ENCODE measurements at places on chromosomes 13 and 19.

GRCh38 chr19:21940684-21941083 lies 70.1 kb downstream of the ZNF208 start:
- no peak for DNase-seq

- DNase-seq: no peak
These were observed 1081.9 kb downstream of the SLITRK1 start for GRCh38 chr13:82800391-82800790.

DNA sequence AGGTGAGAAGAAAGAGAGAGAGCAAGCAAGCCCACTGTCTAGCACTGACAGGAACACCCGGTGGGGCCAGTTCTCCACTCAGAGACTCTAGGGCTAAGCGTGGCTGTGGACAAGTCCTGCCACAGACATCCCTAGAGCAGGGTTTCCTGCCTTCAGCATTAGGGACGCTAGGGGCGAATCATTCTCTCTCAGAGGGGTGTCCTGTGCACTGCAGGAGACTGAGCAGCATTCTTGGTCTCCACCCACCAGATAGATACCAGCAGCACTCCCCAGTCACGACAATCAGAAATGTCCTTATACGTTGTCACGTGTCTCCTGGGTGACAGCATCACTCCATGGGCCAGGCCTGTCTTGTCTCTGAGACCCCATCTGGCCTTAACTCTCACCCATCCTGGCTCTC lies 1.5 kb downstream of the OR10H1 start:
- DNase-seq: no peak

DNA sequence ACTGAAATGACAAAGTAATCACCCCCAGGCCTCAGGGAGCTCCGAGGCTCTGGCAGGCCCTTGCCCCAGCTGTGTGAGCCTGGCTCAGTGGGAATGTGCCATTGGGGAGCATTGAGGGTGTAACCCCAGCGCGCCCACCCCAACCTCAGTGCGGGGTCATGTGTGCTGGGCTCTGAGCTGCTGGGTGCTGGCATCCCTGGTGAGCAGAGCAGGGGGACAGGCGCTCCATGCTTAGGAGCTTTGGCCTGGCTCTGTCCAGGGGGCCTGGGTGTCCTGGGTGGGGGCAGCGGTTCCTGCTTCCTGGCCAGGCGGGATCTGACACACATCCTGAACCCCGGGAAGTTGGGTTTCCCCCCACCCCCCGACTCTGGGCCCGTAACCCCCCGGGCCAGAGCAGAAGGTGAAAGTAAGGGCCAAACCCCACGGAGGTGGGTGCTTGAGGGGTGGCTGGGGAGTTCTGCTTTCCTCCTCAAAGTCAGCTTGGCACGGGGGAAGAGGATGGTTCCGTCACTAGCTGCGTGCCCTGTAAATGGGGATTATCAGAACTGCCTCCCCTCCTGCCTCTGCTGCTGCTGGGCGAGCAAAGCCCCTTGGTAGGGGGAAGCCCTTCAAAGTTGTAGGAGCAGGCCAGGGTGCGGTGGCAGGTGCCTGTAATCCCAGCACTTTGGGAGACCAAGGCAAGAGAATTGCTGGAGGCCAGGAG lies 1.7 kb downstream of the LRP3 start:
- DNase-seq: no peak

DNA sequence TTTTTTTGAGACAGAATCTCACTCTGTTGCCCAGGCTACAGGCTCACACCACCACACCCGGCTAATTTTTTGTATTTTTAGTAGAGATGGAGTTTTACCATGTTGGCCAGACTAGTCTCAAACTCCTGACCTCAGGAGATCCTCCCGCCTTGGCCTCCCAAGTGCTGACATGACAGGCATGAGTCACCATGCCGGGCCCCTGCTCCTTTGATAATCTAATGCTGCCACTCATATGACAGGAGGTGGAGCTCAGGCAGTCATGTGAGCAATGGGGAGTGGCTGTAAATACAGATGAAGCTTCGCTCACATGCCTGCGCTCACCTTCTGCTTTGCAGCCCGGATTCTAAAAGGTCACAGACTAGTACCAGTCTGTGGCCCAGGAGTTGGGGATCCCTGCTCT lies 25.1 kb downstream of the ARHGEF18 start:
- DNase-seq: no peak

DNA sequence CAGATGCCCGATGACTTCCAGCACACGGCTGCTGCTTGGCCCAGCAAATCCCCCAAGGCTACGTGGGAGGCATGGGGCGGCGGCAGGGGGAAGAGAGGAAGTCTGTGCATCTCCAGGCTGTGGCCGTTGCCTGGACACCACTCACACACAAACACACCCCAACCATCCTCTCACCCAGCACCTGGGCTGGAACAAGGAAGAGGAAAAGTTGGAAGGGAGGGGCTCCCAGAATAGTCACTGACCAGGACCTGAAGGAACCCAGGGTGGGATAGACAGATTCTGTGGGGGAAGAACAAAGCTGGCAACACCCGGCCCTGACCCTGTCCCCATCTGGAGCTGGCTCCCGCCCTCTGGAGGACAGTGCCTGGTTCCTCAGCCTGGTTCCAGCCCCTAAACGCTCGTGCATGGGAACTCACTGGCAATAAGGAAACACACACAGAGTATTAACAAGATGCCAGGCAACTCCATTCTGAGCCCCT lies 11.2 kb downstream of the PPP6R1 start:
- DNase-seq: no peak

- DNase-seq: no peak
These were observed 786 bp upstream of the LILRA2 start for GRCh38 chr19:54572696-54573311.

DNA sequence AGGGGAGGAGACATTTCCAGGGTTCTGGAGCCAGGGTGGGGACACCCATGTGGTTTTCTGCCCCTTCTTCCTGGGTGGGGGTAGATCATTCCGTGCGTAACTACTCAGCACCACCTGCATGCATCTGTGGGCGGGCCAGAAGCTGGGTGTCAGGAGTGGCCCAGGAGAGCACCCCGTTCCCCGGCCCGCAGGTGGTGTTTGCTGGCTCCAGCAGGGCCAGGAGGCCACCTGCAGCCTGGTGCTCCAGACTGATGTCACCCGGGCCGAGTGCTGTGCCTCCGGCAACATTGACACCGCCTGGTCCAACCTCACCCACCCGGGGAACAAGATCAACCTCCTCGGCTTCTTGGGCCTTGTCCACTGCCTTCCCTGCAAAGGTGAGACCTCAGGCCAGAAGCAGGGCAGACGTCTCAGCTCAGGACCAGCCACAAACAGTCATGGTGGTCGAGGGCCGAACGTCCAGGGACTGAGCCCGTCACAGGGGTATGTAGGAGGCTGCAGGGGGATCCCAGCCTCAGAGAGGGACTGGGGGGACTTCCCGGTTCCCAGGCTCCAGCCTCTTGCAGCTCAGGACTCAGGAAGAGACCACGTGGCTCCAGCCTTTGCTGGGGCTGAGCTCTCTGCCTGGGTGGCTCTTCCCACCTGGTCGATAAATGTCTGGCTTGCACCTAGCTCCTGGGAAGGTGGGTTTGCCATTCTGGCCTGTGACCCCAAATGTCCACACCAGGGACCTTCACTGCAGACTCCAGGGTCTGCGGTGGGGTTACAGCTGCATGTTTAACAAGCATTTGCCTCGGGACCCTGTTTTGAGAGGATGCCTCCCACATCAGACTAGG lies 1.6 kb downstream of the FSTL3 start:
- DNase-seq: no peak

- DNase-seq: no peak
These were observed 193.8 kb upstream of the OBI1 start for GRCh38 chr13:78852709-78853108.

GRCh38 chr13:74266861-74267260 lies 132.7 kb upstream of the KLF12 start:
- no peak for DNase-seq

DNA sequence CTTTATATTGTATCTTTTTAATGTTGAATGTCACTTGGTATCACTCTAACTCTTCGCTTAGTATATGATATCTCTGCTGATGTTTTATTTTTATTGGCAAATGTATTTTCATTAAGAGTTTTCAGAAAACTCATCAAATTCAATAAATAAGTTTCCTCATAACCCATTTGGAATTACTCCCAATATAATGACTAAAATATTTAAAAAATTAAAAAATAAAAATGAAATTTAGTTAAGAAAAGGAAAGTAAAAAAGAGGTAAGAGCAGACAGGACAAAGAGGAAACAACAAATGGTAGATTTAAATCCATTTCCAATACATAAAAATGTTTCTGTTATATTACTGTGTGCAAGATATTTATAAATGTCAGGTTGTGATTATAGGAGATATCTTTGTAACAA lies 548.9 kb upstream of the SPRY2 start:
- no peak for DNase-seq

- no peak for DNase-seq
These were observed 145.2 kb downstream of the GGACT start for GRCh38 chr13:100443278-100443997.

- no peak for DNase-seq
These were observed 10.6 kb upstream of the ZNF556 start for GRCh38 chr19:2856457-2857050.

DNA sequence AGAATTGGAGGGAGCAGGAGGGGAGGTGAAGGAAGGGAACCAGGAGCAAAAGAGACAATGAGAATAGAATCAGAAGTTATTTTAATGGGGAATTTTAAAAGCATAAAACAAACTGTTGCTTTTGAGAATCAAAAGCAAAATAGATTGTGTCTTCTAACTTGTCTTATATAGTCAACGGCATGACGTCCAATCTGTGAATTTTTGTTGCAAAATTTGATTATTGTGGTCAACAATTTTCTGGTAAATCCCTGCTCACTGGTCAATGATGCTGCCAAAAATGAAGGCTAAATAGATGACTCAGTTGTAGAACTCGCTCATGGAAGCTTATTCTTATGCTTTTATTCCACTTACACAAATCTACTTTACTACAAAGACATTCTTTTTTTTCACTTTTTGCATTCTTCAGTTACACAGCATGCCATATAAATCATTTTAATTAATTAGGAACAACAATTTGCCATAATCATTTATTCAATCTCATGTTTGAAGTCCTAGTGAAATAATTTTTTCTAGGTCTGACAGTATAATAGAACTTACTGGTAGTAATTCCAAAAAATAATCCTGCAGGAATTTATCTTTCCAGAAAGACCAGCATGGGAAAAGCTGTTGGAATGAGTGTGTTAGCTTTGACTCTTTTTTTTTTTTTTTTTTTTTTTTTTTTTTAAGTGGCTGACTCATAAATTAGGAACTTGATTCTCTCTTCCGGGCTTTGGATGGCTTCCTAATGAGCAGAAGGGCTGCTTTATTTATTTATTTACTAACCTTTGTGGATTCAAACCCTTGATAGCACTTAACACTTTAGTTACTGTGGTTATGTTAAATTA lies 256.9 kb downstream of the SPRY2 start:
- DNase-seq: no peak

GRCh38 chr19:7748756-7749155 lies 1.4 kb upstream of the CD209 start:
- DNase-seq: no peak

DNA sequence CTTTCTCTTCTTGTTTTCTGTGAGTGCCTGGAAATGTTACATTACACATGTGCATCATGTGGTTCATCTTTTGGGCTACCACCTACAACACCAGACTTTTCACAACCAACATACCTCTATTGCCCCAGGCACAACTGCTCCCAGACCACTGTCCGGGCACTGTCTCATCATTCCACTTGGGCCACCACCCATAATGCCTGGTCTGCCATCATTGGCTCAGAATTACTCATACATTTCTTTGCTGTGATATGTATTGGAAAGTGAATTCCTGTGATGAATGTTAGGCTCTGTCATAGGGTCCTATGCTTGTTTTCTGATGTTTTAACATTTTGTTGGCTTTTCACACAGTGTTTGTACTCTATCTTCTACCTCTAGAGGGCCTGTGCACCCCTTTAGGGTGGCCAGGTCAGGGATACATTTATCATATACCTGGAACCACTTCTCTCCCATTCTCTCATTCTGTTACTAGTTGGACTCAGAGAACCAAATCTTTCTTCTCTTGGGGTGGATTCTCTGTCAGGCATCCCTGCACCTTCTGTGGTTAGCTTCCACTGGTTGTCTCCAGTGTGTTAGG lies 172.8 kb downstream of the NHLRC3 start:
- no peak for DNase-seq

GRCh38 chr19:35304036-35304435 lies 12.1 kb downstream of the MAG start:
- DNase-seq: no peak

GRCh38 chr13:106522898-106523525 lies 12.4 kb downstream of the EFNB2 start:
- no peak for DNase-seq

DNA sequence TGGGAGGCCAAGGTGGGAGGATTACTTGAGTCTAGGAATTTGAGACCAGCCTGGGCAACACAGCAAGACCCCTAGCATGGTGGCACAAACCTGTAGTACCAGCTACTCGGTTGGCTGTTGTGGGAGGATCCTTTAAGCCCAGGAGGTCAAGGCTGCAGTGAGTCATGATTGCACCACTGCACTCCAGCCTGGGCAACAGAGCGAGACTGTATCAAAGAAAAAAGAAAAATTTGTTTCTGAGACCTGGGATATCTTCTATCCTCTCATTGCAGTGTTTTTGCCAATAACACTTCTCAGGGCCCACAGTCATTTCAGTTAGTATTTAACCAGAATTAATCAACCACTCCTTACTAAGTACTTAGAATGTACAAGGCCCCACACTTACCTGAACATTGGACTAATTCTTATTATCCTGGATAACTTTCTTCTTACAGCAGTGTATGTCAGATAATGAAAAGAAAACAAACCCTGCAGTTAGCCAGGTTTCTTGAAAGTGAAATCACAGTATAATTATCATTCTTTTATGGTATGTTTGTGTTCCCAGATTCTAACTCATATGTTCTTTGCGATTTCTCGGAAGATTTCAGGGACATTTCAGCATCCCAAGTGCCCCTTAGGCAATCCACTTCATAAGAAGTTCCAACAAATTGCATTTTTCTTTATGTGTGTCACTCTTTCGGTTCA lies 75.6 kb upstream of the KLF5 start:
- no peak for DNase-seq

- no peak for DNase-seq
These were observed 53.8 kb downstream of the EPS15L1 start for GRCh38 chr19:16417660-16418596.

- peak; percentile 39 for DNase-seq
These were observed 1.8 kb upstream of the SPRY2 start for GRCh38 chr13:80342471-80343371.

DNA sequence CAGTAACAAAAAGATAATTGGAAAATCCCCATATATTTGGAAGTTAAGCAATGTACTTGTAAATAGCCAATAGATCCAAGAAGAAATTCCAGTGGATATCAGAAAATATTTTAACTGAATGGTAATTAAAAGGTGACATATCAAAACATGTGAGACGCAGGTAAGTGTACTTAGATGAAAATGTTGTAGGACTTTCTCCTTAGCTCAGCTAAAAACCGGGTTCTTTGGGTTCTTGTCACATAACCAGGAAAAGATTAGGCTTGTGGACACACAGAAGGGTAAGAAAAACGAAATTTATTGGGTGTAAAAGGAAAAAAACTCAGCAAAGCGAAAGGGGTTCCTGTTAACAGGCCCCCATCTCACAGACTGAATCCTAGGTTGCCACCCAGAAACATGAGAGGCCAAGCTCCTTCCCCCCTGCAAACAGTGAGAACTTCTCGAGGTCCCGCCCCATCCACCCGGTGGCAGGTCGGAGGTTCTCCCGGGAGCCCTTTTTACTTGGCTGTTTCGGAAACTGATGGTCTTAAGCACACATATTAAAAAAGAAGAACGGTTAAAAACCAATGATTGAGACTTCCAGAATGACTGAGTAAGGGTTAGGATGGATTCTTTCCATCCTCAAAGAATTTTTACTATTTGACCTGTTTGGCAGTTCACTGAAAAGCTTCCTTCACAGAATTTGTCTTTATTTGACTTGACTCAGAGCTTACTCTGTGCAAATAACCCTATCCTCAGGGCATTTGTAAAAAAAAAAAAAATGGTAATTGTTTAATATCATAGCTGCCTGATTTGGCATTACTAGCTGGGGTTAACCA lies 3.1 kb upstream of the CCDC70 start:
- DNase-seq: no peak

All from GOT3 (cell line).